ENCODE measurements at places on chromosomes 7 and 10.

DNA sequence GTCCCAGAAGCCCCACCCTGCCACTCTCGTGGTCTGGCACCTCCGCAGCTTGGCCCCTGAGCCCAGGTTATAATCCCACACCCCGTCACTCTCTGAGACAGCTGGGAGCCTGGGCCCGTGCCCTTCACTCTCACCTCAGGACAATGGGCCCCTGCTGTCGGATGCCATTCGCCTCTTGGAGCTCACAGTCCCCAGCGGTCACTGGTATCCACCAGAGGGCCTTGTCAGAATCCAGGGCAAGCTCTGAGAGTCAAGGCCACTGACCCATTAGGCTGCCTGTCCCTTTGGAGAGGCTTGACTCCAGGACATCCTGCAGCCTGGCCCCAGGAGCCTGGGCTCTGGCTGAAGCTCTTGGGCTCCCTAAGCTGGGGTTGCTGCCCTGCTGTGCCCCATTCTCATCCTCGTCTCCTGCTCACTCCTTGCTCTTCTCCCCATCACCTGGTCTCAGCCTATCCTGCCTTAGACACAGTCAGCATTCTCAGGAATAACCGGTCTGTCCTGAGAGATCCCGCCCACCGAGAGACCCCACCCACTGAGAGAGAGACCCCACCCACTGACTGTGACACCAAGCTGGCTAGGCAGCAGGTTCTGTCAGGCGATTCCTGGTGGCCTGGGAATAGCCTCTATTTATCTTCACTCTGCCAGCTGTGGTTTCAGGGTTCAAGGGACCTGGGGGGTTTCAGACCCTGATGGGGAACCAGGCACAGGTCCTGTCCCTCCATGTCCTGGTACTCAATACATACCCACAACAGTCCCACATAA lies 27.7 kb downstream of the CPXM2 start:
- no peak for DNase-seq

DNA sequence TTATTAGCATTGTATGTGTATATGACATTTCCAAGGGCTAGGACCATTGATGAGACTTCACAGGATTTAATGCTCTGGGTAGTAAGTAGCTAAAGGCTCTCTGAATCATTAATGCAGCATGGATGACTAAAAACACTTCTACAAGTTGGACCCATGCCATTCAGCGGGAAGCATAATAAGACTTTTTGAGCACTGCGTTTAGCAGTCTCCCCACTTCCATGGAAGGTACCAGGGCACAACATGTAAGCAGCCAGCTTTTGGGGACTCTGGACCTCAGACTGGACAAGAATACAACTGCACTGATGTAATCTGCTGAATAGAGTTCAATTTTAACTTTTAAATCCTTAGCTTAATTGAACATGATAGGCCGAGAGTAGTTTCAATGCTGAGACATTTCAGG lies 191.7 kb upstream of the IMMP2L start:
- no peak for DNase-seq

DNA sequence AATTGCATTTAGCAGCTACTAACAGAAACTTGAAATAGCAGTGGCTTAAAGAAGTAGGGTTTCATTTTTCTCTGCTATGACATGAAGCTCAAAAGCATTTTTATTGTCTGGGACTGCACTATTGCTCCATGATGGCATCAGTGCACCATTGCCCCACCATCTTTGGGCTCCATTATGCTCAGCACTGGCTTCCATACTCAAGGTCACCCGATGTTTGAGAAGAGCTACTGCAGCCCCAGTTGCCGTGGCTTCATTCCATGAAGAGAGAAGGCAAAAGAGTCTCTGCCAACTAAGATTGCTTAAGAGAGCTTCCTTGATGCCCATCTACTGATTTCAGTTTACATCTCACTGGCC lies 192.2 kb upstream of the LRGUK start:
- DNase-seq = no peak

GRCh38 chr7:74033372-74034311 lies 5.7 kb downstream of the ELN start:
- DNase-seq = no peak

- DNase-seq = no peak
Observed at GRCh38 chr7:20351901-20352300, 21.2 kb downstream of the ITGB8 start.

- no peak for DNase-seq
Observed at GRCh38 chr7:4109481-4110110, 572.5 kb upstream of the FOXK1 start.

DNA sequence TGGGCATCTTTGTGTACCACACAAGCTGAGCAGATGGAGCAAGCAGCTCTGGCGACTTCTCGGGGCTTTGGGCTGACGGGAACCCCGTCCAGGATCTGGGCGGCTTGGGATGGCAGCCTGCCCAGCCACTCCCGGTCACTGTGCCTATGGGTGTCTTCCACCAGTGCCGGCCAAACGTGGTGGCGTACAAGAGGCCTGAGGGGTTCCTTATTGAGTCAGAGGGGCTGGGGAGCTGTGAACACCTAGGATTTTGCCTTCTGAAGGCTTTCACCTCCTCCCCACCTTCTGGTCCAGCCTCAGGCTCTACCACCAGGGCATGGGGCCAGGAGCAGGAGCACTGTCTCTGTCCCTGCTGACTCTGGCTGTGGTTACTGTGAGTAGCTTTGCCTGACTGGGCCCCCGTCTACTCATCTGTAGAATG lies 71.8 kb upstream of the PPIF start:
- no peak for DNase-seq

GRCh38 chr7:12573885-12574284 lies 3.4 kb downstream of the SCIN start:
- no peak for DNase-seq

DNA sequence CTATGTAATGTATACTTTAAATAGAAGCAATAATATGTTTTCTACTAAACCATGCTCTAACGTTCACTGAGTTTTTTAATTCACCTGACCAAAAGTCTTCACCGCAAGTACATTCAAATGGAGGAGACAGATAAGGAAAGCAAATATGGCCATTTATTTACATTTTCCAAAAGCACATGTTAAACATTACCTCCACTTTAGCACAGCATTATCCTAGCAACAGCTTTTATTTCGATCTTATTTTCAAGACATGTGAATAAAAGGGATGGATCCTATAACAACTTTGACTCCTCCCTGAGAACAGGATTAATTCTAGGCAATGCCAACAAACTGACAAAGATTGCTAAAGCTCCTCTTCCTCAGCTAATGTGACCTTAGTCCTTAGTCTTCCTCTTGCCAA lies 11.5 kb upstream of the GRM8 start:
- no peak for DNase-seq

GRCh38 chr7:143480501-143480900 lies 2.8 kb downstream of the TAS2R41 start:
- DNase-seq = no peak

DNA sequence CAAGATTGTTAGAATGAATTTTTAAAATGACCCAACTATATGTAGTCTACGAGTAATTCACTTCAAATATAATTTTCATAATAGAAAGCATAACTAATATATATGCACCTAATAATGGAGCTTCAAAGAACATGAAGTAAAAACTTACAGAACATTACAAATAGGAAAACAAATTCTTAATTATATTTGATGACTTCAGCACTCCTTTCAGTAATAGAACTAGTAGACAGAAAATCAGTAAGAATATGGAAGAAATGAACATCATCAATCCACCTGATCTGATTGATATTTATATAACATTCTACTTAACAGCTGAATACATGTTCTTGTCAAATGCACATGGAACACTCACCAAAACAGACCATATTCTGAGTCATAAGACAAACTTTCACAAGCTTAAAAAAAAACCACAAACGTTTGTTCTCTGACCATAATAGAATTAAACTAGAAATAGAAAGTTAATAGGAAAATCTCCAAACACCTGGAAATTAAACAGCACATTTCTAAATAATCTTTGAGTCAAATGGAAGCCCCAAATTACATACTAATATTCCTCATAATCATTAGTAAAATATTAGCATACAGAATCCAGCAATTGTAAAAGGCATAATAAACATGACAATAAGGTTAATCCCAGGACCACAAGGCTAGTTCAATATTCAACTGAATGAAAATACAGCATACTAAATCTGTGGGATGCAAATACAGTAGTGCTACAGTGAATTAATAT lies 48.0 kb downstream of the BRAF start:
- no peak for DNase-seq

DNA sequence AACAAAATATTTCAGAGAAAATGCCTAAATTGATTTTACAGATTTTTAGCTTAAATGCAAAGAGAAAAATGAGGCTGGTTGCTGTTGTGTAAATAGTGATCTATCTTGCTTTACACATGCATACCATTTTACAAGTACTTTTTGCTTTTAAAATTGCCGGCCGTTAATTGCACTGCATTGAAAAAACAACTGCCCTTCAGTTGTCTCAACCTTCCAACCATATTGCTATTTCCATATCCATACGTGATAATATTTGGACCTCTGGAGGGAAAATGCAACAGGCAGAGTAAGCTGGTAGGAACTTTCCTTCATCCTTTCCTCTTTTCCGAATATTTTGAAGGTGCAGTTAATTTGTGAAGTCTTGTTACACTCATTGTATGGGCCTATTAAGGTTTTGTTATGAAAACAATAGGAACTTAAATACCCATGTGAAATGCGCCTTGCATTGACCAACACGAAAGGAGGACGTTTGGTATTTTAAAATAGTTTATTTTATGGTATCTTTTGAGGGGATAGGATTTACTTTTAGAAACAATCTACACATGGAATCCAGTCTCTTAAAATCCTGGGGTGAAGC lies 11.3 kb downstream of the BMI1 start:
- no peak for DNase-seq

DNA sequence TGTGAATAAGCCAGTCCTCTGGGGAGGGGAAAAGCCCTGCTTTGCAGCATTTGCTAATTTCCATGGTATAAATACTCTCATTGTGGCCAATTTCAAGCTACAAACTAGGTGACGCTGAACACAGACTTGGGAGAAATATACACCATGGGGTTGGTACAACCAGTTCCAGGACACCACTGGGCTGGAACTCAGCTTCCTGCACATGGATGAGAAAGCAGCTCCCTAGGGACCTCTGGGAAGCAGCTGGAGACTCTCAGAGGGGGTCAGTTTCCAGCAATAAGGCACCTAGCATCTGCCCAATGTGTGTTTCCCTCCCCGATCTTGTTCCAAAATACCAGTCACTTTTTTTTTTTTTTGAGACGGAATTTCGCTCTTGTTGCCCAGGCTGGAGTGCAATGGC lies 56.8 kb upstream of the WDR11 start:
- DNase-seq = no peak

DNA sequence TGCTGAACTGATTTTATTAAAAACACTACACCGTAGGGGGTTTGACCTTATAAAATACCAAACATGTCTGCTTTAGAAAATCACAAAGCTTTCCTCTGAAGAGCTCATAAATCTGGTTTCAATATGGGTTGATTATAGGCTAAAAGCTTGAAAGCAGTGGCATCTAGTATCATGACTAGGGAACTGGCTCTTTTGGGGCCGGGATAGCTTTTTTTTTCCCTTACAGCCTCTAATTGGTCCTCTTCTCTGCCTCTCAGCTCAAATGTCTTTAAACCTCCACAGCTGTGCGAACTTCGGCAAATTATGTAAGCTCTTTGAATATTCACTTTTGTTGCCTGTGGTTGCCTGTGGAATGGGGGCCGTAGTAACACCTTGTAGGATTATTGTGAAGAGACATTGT lies 8.4 kb downstream of the BAMBI start:
- DNase-seq = no peak

DNA sequence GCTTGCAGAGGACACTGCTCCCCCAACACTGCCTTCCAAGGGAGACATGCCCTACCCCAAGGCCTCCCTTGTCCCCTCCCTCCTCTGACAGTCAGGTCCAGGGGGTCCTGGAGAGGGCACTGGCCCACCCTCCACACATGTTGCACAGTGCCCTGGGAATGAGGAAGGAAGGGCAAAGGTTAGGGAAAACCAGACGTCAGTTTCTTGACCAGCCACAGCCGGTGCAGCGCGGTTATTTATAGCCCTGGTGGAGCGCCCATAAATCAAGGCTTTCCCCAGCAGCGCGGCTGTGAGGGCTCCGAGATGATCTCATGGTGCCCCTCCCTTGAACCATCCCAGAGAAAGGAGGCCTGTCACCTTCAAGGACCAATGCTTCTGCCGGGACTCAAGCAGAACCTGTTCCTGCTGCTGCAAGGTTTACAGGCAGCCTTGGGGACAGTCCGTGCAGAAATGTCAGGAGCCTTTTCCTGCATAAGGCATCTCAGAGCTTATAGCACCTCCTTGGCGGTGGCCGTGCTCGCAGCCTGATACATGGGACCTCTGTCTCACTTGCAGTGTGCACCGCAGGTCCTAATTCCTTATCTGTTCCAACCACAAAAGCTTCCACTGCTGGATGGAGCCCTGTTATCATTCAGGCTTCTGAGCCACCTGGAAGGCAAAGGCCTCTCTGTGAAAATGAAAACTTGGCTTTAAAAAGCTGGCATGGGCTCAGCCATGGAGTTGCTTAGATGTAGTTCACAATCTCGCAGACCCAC lies 127.3 kb downstream of the LHPP start:
- peak; percentile 8 for DNase-seq

DNA sequence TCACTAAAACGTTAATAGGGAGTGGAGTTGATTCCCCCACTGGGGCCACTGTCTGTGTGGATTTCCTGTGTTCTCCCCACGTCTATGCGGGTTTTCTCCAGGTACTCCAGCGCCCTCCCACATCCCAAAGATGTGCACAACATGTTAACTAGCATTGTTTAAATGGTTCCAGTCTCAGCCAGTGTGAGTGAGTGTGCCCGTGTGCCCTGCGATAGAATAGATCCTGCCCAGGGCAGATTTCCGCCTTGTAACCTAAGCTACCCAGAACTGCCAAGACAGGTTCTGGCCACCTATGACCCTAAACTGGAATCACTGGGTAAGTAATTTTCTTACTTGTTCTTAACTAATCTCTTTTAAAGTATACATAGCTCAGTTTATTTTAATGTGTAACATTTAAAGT lies 58.5 kb downstream of the CCDC6 start:
- no peak for DNase-seq

GRCh38 chr7:50068850-50069551 lies 24.0 kb downstream of the ZPBP start:
- DNase-seq = no peak

DNA sequence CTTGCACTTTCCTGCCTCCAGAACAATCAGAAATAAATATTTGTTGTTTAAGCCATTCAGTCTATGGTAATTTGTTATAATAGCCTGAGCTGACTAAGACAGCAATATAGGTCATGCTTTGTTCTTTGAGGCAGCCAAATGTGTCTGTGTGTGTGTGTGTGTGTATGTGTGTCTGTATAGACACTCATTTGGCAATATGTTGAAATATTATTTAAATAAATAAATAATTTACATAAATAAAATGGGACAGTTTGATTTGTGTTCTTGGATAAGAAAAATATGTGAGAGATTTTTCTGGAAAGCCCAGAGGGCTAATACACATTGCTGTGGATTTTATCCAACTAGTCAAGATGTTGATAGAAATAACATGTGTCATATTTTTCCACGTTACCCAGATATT lies 140.2 kb downstream of the PTN start:
- no peak for DNase-seq

GRCh38 chr10:22228943-22229801 lies 11.4 kb upstream of the EBLN1 start:
- DNase-seq = peak; percentile 75

DNA sequence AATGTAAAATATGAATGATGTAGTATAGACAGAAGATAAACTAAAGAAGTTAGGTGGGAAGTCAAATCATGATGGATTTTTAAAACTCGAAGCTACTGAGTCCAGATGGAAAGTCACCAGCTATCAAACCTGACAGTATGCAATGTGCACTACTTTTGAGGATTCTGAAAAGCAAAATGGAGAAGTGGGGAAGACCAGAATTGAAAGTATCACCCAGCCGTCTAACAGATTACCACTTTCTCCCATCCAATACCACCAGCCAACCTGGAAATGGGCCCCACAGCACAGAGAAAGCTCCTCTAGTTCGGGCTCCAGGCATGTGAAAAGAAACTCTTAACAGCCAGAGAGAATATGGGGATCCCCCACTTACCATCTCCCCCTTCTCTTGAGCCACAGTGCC lies 67.9 kb upstream of the SRRM3 start:
- DNase-seq = no peak
